ENCODE measurements at places on chromosomes 5 and 9.

DNA sequence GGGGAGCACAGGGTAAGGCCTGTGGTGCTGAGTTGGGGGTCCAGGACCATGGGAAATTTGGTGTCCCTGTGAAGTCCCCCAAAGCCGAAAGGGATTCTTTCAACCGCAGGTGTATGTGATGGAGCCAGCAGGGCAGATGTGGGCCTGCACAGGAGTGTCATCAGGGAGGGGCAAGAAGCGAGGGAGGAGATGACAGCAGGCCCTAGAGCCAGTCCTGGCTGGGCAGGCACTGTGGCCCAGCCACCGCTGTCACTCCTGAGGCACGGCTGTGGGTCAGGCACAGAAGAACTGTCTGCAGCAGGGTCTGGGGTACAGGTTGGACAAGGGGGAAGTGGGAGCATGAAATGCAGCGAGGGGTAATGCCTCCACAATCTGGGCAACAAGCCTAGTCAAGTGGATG lies 4.8 kb downstream of the HK3 start:
- DNase-seq, result no peak

DNA sequence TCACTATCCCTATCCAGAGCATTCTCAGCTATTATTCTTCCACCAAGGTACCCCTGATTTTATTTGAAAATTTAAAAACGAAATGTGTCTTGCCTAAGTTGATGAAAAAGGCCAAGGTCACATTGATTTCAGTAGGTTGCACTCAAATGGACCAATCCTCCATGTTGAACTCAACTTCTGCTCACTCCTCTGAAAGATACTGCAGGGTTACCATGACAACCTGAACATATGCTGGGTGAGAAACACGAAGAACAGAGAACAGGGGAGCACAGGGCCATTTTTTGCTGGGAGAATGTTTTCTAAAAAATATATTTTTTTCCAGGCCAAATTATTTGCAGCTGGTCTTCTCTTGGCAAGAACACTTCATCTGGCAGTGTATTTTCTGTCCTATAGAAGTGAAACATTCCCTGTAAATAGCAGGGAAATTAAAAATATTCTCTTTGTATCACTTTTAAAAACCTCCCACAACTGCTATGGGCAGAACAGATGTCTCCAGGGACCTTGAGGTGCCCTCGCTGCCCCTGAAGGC lies 215.9 kb downstream of the NXNL2 start:
- DNase-seq, result no peak

DNA sequence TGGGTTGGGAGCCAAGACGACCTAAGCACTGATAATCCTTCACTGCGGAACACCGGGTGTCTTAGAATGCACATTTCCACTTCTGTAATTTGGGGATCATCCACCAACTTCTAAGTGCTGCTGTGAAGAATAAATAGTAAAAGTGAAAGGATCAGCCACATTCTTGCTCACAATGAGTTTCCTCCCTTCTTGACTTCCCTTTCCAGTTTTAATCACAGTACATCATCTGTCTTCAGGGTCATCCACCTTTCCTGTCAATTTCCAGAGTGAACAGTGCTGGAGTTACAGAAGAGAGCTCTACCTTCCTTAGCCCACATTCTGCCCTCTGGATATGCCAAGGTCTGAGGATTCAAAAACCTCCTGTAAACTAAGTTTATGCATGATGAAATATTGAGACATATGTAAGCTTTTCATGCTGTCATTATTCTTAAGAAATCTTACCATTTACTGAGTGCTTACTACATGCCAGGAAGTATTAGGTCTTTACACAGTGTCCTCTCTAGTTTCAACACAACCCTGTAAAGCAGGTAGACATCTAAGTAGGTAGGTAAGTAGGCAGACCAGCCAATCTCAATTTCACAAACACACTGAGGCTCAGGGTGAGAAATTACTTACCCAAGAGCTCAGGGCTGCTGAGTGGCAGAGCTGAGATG lies 105.2 kb downstream of the CDK5RAP2 start:
- no peak for DNase-seq

GRCh38 chr9:93013856-93014582 lies 44.5 kb upstream of the SUSD3 start:
- no peak for DNase-seq

DNA sequence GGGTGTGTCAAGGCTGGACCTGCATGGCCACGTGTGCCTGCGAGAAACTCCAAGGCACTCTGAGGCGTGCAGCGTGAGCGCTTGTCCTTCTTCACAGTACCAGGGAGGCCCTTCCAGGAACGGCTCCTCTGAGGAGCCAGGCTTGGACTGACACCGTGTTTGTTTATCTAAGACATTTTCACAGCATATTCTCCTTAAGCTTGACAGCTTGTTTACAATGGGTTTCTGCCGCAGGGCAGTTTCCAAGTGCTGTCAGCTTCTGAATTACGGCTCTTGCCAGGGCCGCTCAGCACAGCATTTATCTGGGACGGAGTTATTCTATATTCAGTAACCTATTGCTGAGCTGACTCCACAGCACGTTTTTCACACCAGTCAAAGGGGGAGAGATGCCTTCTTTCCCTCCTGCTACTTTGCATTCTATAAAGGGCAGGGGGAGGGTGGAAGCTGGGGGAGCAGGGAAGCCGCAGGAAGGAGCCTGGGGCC lies 98.4 kb downstream of the LMNB1 start:
- no peak for DNase-seq
